HT1080 (cell line): ENCODE measurements at places on chromosomes 2 and 18. TPM values are rescaled to one million over a fixed set of nuclear protein-coding genes. Genes with fewer than 3 reads are reported as not detected.
A peak's percentile ranks its signal among the peaks of the same experiment; 100 is the strongest.

- DNase-seq: no peak
Observed at GRCh38 chr2:34912084-34912483, 1313.0 kb upstream of the FAM98A start.

DNA sequence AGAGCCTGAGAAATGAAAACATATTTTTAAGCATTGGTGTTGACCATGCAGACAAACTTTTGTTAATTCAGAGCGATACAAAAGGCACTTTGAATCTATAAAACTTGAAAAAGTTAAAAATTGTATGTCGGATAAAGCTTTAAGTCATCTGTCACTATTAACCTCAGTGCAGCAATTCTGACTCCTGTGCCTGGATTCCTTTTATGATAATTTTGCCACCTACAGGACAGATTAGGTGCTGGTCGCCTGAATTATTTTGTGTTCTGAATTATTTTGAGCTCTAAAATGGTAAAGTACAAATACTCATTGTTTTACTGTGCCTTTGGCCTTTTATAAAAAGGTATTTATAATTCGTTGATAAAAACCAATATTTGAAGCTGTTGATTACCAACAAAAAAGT lies 19.4 kb upstream of the RNF138 start:
- DNase-seq: no peak

DNA sequence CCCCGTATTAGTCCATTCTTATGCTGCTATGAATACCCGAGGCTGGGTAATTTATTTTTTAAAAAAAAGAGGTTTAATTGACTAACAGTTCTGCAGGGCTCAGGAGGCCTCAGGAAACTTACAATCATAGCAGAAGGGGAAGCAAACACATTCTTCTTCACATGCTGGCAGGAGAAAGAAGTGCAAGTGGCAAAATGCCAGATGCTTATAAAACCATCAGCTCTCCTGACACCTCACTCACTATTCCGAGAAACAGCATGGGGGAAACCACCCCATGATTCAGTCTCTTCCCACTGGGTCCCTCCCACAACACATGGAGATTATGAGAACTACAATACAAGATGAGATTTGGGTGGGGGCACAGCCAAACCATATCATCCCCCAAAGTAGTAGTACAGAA lies 2148.5 kb upstream of the PIK3C3 start:
- peak; percentile 70 for DNase-seq

DNA sequence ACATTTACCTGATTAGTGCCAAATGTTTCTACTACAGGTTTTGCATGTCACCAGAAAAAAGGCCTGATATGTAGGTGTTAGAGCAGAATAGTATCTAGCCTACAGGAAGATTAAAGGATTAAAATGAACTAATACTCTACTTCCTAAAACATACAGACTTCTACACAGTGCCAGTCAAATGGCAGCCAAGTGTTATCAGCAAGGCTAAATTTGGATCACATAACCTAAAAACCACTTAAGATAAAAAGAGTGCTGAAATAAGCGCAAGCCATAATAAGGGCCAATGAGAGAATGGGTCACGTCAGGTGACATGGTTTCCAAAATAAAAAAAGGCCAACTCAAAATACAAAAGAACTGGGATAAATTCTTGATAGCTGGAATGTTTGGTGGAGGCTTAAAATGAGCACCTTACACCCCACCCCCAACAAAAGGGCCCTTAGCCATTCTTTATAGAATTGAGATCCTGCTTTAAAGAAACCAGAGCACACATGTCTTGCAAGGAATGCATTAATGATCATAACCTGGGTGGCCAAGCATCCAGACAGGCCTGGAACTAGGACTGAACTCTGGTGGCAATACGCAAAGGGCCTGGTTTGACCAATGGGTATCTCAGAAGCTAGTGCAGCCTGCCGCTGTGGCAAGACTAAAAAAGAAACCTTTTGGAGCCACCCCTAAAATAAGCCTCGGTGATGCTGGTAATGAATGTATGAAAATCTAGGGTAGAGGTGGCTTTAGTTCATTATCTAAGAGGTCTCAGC lies 32.4 kb downstream of the IRS1 start:
- DNase-seq: no peak

- DNase-seq: no peak
Observed at GRCh38 chr18:65363011-65363410, 387.8 kb upstream of the CDH7 start.

GRCh38 chr2:34031097-34031496 lies 432.0 kb upstream of the FAM98A start:
- no peak for DNase-seq

GRCh38 chr2:84674586-84674985 lies 158.3 kb downstream of the DNAH6 start:
- no peak for DNase-seq

- DNase-seq: no peak
Observed at GRCh38 chr18:9507565-9508088, 32.3 kb downstream of the RALBP1 start.

GRCh38 chr2:173881886-173882285 lies 83.3 kb downstream of the SP3 start:
- DNase-seq: no peak

DNA sequence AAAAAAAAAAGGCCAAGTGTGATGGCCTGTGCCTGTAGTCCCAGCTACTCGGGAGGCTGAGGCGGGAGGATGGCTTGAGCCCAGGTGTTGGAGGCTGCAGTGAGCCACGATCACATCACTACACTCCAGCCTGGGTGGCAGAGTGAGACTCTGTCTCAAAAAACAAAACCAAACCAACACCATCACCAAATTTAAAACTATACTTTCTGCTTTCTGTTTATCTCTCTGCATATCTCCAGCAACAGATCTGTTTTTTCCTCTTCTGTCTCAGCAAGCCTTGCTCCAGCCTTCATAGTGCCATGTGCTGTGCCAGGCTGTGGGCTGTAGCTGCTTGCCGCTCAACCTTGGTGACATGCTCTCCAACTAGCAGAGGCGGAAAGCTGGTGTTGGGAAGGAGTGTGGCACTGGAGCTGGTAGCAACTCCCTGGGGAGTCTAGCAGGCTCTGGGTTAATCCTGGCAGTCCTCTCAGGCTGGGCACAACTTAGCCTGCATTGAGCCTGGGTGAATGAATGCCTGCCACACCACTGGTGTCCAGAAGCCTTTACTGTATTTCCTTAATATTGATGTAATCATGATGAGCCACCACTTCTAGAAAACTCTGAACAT lies 204.1 kb downstream of the LDLRAD4 start:
- no peak for DNase-seq

DNA sequence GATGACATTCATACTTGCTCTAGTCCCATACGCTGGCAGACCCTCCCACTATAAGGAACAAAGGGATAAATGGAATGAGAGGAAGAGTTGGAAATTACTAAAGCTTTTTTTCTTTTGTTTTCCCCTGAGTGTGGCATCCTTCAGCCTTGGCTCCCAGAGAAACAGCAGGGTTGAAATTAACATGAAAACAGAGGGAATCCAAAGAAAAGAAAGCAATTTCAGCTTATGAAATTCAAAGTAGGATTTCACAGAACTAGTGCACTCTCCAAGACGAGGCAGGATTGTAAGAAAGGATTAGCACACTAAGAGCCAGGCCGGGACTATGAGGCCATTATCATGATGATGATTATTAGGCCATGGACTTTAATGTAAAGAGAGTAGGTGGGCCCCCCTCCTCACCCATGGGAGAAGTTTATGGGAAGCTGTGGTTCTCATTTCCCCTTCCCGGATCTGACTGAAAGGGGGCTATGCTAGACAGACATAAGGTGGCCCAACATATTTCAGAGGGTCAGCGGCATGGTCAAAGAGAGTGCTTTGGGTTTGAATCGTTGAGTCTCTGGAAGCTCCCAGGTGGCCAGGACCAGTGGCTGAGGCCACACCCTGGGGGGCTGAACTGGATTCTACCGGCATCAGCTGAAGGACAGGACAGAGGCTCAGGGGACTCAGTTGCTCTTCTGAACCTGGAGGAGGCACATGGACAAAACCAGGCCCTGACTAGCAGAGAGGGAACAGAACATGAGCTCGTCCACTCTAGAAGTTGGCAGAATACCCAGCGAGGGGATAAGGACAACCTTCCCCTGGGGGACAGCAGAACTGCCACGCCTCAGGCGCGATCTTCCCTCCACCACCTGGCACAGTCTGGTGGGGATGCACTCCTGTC lies 100.1 kb upstream of the ARL4C start:
- no peak for DNase-seq

Gene CD8B2
- total RNA-seq: not detected in 2 replicates

Gene LRRC30
- not detected in 2 replicates for total RNA-seq
